ENCODE measurements at places on chromosomes 11 and 22. TPM values are rescaled to one million over a fixed set of nuclear protein-coding genes. Genes with fewer than 3 reads are reported as not detected.

- H3K36me3 ChIP-seq = no peaks in the 10 kb centered on the region
- H3K27ac ChIP-seq = no peak overlapping the region
- no peaks in the 10 kb centered on the region for H3K4me1 ChIP-seq
- peak; percentile 76 for DNase-seq
- no peaks in the 10 kb centered on the region for H3K27me3 ChIP-seq
Measured at GRCh38 chr22:20606041-20606783, 98.8 kb downstream of the MED15 start.

DNA sequence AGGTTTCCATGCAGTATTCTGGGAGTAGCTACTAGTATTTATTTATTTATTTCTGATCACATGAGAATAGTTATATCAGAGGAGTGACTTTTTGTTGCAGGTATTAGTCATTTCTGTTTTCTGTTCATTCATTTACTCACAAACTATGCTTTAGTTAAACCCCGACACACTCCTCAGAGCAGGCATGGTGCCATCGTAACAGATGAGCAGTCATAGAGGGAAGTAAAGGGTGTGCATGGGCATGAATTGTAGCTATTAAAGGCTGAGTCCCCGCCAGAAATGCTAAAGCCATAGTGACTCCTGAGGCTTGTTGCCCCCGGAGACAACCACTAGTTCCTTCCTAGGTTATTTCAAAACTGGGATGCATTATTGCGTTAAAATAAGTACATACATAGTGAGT is 10.6 kb downstream of the JHY start:
- no peaks in the 10 kb centered on the region for H3K36me3 ChIP-seq
- no peaks in the 10 kb centered on the region for H3K27me3 ChIP-seq
- no peak overlapping the region for H3K27ac ChIP-seq
- no peaks in the 10 kb centered on the region for H3K4me1 ChIP-seq
- H3K4me3 ChIP-seq = no peak overlapping the region
- DNase-seq = no peak

DNA sequence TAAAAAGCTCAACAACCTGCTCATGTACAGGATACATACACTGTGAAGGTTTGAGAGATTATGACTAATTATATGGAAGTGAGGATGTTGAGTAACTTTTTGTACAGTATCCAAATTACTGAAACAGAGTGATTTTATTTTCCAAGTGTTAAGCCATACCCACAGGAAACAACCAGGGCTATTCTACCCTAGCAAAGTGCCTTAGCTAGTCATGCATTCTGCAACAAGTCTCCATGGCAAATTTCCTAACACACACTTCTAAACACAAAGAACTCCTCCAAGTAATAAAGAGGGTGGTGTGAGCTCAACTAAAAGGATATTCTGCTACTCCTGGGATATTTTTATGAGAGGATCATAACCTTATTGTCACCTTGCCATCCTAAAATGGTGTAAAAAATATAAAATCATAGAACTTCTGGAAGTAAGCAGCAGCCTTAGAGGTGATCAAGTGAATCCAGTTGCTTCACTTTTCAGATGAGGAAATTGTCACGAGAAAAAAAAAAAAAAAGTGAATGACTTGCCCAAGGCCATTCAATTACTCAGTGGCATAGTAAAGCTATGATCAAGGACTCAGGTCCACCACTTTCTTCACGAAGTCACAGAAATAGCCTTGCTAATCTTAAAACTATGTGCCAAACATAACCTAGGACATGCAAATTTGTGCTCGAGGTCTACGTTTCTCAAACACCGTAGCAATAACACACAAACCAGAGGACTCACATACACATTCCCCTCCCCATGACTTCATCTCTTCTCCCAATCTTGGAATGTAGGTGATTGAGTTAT is 4.2 kb downstream of the LGR4 start:
- no peak overlapping the region for H3K4me3 ChIP-seq
- no peaks in the 10 kb centered on the region for H3K36me3 ChIP-seq
- DNase-seq = no peak
- H3K4me1 ChIP-seq = peaks cover 37% of the 10 kb centered on the region
- H3K27ac ChIP-seq = peak overlapping the region; percentile 67

The TNKS1BP1 gene
- 144 TPM for total RNA-seq

The LIN7C gene
- total RNA-seq = 38.3 TPM

The OSBPL5 gene
- 29.3 TPM for total RNA-seq
